ENCODE measurements at places on chromosomes 4 and X.

GRCh38 chrX:3806630-3807029, 93.2 kb upstream of the PRKX start:
- no peak for DNase-seq

- no peak for DNase-seq
Observed at GRCh38 chrX:139811942-139812629, 104.1 kb upstream of the MCF2 start.

DNA sequence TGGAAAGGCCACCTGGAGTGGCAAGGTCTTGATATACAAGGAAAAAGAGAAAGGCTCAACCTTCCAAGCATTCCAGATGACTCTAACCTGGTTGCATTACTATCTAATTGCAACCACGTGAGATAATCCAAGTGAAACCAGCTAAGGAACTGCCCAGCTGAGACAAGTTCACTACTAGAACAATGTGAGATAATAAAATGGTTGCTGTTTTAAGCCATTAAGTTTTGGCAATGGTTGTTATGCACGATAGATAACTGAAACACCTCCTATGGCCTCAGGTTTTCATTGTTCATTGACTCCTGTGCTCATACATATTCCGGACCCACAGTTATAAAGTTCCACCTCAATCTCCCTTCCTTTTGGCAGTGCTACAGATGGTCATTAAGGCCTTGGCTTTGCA, 9.2 kb upstream of the CXorf66 start:
- no peak for DNase-seq

GRCh38 chrX:65035446-65035770, 59.2 kb upstream of the ZC4H2 start:
- DNase-seq = peak; percentile 53

DNA sequence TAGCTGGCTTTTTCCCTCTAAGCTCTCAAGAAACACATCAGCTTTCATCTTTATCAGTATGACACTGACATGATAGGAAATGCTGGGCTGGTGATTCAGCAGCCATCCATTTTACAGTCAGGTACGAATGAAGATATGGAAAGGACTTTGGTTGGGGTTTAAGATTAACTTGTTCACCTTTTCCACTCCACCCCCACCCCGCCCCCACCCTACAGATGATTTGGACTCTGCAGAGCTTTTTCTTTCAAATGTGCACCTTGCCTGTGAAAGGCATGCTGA, 132.6 kb downstream of the AKAP4 start:
- no peak for DNase-seq

GRCh38 chrX:70033348-70034051, 16.2 kb downstream of the AWAT2 start:
- DNase-seq = peak; percentile 45

DNA sequence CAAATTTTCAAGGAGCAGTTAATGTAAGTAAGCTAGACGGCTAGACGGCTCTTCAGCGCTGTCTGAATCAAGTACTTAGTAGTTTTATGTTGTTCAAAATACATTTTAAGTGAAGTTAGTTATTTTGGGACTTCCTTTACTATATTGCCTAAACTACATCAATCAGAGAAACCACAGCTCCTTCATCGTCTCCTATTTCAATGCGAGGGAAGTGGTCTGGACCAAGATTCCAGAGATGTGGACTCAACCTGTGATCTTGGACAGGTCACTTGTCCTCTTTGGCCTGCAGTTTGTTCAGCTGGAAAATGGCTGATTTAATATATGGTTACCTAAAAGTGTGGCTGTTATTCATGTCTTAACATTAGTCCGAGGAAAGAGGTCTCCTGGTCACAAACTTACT, 10.6 kb downstream of the ING2 start:
- DNase-seq = no peak

DNA sequence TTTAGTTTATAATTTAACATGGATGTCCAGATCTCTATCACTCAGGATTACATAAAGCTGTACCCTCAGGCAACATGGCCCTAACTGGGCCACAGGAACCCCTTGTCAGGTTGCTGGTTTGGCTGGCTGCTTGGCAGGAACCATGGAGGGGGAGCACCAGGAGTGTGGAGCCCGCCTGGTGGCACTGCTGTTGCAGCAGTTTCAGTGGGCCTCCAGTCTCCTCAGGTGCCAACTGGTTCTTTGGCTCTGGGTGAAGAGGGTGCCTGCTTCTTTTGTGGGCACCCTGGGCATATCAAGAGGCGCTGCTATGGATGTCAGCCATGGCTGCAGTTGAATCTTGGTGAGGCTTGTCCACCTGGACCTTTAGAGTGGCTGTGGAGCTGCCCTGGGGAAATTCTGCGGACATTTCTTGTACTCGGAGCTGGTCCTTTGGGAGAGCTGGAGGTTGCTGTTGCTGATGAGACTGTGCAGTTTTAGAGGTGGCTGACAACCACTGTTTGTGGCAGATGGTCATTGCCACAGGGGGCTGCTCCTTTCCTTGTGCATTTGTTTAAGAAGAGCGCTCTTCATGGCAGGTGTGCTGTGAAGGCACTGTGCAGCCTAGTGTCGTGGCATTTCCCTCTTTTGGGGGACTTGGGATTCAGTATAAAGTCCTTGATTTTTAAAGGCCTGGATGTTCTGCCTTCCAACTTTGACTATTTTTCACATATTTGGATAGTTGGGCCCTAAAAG, 10.3 kb upstream of the SMIM14 start:
- no peak for DNase-seq

- no peak for DNase-seq
Observed at GRCh38 chr4:168167714-168168284, 75.5 kb downstream of the ANXA10 start.

GRCh38 chr4:143411527-143412419, 75.1 kb downstream of the GAB1 start:
- peak; percentile 18 for DNase-seq

- no peak for DNase-seq
Observed at GRCh38 chrX:107204068-107204605, 2.1 kb downstream of the NUP62CL start.

- DNase-seq = no peak
Observed at GRCh38 chr4:28548594-28548993, 1688.0 kb downstream of the STIM2 start.

DNA sequence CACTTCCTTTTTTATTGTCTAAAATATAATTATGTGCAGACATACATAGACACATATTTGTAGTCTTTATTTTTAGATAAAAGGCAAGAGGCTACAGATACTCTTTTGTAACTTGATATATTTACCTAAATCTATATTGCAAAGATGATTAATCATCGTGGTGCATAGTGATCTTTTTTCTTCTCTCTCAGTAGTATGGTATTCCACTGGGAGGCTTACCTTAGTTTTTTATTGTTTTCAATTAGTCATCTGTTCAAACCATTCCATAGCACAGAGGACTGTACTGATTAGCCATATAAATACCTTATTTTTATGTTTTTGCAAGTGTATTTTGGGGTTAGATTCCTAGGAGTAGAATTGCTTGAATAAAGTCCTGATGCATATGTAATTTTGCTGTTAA, 619.7 kb downstream of the GRXCR1 start:
- no peak for DNase-seq

DNA sequence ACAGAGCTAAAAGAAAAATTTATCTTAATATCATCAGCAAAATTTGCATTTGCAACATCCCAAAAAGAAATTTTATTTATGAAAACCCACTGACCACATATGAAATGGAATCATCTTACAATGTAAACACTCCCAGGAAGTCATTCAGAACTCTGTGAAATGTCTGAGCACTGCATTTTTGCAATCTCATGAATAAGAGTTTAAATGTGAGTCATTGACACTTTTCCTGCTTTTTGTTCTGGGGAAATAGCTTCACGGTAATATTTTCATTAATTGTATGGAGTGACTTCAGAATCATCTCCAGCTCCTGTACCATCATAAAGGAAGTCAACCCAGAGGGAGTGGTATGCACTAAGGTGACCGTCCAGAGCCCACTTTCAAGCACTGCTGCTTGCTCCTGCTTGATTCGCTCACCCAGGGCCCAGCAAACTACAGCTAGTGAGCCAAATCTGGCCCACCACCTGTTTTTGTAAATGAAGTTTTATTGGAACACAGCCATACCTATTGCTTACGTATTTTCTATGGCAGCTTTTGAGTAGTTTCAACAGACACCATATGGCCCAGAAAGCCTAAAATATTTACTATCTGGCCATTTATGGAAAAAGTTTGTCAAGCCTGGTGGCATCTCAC, 17.2 kb downstream of the EDNRA start:
- DNase-seq = peak; percentile 54
